Esophagus squamous epithelium (tissue), 5 donors: ENCODE measurements at places on chromosomes 16 and 17.
A peak's percentile ranks its signal among the peaks of the same experiment; 100 is the strongest.

GRCh38 chr17:22512997-22513538 lies 820.7 kb downstream of the KCNJ18 start:
- DNase-seq = no peak

GRCh38 chr17:75601057-75601987 lies 13.7 kb downstream of the MYO15B start:
- no peak for DNase-seq

DNA sequence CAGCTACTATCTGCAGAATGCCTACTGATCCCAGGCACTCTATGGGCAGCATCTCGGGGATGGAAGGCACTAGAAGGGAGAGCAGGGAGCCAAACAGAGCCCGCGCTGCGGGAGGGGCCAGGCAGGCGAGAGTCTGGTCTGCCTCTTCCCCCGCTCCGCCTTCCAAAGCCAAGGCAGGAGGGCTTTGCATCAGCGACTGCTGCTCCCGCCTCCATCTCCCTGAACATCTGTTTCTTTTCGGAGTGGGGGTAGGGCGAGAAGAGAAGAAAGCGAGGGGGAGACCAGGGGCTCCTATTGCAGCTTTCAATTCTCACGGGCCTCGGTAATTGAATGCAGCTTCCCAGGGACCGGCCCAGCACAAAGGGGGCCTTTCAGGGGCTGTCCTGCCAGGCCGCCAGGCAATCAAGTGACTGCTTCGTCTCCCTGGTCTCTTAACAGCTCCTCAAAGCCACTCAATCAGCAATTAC lies 31.4 kb upstream of the CDC42EP4 start:
- DNase-seq = no peak

DNA sequence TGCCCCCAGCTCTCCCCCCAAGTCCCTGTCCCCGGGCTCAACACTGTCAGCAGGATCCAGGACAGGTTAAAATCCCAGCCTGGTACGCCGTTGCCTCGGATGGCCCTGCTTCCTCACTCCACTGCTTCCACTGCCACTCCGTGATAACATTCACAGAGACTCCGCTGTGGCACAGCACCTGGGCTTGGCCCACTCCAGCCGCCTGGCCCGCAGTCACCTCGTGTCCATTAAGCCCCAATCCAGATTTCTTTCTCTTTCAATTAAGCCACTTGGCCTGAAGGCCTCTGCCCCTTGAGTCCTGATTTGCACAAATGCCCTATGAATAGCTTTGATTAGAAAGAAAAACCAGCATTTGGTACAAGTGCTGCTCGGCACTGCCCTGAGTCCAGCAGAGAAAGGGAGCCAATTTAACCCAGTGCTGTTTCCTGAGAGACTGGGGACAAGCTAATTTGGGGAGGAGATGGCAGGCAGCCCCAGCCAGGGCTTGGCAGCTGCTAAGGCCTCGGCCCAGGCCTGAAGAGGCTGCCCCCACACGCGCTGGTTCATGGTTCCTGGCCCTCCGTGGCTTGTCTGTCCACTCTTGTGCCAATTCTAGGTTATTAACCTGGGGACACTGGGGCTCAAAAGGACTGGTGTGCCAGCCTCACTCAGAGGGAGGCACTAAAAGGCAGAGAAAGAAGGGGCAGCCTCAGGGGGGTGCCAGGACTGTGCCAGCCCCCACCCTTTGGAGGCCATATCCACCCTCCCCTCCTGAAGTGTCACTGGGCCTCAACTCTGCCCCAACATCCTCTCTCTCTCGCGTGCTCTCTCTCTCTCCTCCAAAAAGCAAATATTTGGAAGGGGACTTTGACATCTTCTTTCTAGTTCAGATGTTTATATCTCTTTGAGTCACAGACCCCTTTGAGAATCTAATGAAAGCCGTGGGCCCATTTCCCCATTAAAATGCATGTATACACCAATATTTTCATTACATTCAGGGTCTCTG lies 29.8 kb upstream of the SPPL2C start:
- no peak for DNase-seq

DNA sequence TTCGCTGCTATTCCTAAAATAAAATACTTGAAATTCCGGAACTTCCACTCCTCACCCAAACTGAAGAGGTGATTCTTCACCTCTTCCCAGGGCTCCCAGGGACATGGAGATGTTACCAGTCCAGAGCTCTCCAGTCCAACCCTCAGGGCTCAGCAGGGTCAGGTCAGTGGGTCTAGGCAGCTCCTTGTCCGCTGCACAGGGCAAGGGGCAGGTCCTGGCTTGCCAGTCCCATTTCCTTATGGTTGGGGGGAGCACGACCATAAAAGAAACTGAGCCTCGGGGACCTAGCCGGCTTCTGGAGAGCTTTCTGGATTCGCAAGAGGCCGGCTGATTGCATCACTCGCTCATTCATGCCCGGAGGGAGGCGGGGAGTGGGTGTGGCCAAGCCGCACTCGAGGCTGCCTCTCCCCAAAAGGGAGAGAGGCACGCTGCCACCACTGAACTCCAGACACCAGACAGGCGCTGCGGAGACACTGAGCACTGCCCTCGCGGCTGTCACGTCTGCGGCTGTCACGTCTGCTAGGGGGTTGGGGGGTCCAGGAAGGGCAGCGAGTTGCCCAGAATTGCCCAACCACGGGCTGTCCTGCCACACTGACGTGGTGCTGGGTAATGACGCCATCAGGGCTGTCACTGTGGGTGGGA lies 15.8 kb downstream of the SLC7A5 start:
- peak; percentile 66 for DNase-seq

GRCh38 chr17:30961209-30962188 lies 9.3 kb upstream of the RNF135 start:
- no peak for DNase-seq

- DNase-seq = no peak
Measured at GRCh38 chr16:27322858-27323780, 9.3 kb downstream of the IL4R start.
